ENCODE measurements at places on chromosomes 11 and 22. TPM values are rescaled to one million over a fixed set of nuclear protein-coding genes. Genes with fewer than 3 reads are reported as not detected.

Gene OR51E1
- total RNA-seq, result not detected

Gene KCNK7
- 0.09 TPM for total RNA-seq

Gene MMP12
- total RNA-seq, result not detected

Gene INS
- total RNA-seq, result not detected

Gene GRM5
- not detected for total RNA-seq

Gene MMP1
- total RNA-seq, result 13.2 TPM

Gene LYVE1
- total RNA-seq, result not detected

Gene SYT7
- total RNA-seq, result 7.0 TPM

Gene MS4A8
- total RNA-seq, result 0.49 TPM

Gene CREB3L1
- total RNA-seq, result 37.5 TPM

- peak; percentile 95 for DNase-seq
These were observed 33.1 kb upstream of the SMPD1 start for GRCh38 chr11:6357222-6357621.

GRCh38 chr11:19924311-19924710 lies 211.7 kb downstream of the NAV2 start:
- no peak for DNase-seq

- DNase-seq, result no peak
These were observed 3.8 kb downstream of the CEP57 start for GRCh38 chr11:95794086-95794485.

DNA sequence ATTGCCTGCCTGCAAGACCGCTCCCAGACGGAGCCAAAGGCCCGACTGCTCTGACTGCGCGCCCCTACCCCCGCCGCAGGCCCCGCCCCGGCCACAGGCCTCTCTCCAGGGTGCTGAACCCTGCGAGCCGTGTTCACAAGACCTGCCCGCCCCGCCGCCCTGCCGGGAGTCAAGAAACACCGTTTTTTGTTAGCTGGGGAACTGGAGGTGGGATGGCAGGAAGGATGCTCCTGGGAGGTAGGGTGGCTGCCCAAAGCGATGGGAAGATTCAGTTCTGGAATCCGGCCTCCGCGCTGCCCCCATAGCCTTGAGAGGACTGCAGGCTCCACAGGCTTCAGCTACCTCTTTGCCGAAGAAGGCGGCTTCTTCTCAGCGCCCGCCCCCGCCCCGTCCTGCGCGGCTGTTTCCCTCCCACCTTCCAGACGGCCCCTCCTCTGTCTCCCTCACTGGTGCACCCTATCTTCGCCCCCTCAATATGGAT lies 2.7 kb upstream of the PDE2A start:
- DNase-seq, result peak; percentile 34

GRCh38 chr11:36090356-36091109 lies 146.7 kb downstream of the LDLRAD3 start:
- no peak for DNase-seq

DNA sequence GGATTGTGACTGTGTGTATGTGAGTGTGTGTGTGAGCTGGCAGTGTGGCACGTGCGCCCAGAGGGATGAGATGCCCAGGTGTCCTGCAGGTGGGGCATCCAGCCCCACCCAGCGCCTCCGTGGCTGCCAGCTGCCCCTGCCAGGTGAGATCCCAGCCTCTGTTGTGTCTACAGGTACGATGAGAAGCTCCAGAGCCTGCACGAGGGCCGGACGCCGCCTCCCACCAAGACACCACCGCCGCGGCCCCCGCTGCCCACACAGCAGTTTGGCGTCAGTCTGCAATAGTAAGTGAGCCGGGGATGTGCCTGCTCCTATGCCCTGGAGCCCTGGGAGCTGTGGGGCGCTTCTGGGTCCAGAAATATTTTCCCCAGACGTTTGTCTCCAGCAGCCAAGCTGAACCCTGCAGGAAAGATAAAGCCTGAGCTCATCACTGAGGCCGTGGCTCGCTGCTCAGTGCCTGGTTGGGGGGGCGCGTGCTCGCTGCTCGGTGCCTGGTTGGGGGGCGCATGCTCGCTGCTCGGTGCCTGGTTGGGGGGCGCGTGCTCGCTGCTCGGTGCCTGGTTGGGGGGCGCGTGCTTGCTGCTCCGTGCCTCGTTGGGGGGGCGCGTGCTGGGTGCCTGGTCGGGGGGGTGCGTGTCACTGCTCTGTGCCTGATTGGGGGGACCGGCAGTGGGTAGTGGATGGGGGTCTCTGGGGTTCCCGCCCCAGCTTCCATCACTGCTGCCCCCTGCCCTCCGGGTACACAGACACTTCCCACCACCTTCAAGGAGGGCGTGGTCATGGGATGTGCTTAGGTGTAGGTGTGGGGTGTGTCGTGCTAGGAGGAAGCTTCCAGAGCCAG lies 73.2 kb downstream of the ARHGAP8 start:
- DNase-seq, result no peak

DNA sequence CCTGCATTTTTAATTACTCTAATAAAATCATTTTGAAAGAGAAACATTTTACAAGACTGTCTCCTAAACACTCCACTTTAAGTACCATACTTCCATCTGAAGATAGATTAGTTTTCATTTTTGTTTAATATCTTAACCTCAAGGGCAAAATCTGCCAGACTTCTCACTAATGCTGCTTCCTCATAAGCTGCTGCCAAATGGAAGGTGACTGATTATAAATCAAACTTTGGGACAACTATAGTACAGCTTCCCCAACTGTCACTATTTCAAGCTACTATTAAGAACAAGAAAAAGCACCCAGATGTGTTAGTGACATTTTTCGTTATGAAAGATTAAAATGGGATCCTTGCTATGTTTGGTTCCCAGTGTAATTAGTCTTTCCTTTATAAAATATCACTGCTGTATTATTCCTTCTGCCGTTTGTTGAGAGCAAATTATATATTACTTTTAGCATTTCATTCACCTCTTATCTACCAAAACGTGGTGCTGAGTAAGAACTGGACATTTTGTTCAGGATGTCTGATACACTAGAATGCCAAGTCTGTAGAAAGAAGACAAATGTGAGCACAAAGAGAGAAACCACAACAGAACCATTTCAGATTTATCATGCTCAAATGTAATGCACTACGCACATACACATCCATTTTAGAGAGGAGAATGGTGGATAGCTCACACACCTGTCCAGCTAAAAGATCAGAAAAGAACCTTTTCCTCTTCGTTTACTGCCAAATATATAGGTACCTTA lies 312.2 kb upstream of the C11orf87 start:
- DNase-seq, result peak; percentile 21

GRCh38 chr11:36757075-36757474 lies 159.0 kb upstream of the RAG2 start:
- peak; percentile 21 for DNase-seq
